ENCODE measurements at places on chromosomes 5 and 9.

DNA sequence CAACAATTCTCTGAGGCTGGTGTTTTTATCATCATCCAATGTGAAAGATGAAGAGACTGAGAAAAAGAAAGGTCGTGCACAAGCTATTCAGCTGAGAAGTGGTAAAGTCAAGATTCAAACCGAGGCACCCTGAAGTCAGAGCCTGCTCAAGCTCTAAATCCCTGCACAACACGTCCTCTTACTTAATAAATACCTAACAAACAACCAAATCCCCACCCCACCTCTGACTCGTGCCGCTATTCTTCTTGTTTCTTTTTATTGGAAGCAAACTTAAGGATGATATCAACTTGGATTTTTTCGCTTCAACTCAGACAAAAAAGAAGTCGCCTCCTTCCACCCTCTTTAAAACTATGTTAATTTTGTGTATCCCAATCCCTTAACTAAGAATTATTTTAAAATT is 140.2 kb downstream of the CEP120 start:
- no peak for DNase-seq

DNA sequence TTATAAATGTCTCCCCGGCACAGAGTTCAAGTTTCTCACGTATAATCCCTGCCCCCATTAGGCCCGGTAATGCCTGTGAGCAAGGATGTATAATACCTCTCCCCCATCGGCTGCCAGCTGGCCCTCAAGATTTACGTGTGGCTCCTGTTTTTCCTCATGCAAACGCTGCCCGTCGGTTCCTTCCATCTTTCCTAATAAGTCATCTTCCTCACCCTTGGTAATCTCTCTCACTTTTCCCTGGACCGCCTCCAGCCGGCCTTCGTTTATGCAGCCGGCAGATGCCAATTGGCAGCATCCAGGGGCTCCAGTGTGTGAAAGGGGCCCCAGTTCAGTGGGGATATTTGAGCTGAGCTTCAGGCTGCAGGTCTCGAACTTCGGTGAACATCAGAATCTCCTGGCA is 86.5 kb upstream of the NEURL1B start:
- DNase-seq: no peak

- DNase-seq: no peak
These were observed 9.7 kb upstream of the SMIM32 start for GRCh38 chr5:136202469-136203205.

- no peak for DNase-seq
These were observed 64.3 kb upstream of the MYO10 start for GRCh38 chr5:17000291-17000939.

DNA sequence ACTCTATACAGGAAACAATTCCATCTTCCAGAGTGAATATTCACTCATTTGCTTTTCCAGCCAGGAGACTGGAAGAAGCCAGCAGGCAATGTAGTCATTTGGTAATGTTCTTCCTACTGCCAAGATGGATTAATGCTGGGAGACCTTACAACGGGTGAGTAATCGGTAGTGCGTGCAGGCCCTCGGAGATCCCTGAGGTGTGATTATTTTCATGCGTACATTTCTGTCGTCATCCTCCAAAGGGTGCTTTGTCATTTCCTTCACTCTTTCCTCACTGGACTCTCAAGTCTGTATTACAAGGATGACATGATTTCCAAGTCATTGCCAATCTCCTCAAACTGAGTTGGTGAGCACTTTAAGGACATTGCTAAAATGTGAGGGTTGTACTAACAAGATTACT is 263.5 kb downstream of the CWC27 start:
- DNase-seq: no peak

- no peak for DNase-seq
These were observed 64.7 kb downstream of the RXRA start for GRCh38 chr9:134390947-134391318.

GRCh38 chr5:61631438-61631941 is 299.4 kb downstream of the ZSWIM6 start:
- no peak for DNase-seq

DNA sequence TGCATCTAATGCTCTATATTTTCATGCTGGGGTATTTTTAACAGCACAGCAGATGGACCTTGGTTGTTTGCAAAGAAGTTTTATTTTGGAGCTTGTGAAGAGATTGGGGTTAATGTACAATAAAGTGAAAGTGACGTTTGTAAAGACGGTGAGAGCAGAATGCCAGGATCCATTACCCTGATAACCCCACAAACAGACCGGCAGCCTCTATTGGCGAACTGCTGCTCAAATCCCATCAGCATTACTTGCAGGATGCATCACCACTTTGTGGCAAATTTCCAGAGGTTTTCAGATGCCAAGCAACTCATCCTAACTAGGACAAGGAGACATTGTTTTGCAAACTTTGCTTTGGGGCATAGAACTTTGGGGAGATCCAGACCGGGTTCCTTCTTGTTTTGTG is 383.3 kb upstream of the ZNF462 start:
- no peak for DNase-seq

GRCh38 chr9:69535911-69536310 is 136.3 kb downstream of the APBA1 start:
- no peak for DNase-seq

DNA sequence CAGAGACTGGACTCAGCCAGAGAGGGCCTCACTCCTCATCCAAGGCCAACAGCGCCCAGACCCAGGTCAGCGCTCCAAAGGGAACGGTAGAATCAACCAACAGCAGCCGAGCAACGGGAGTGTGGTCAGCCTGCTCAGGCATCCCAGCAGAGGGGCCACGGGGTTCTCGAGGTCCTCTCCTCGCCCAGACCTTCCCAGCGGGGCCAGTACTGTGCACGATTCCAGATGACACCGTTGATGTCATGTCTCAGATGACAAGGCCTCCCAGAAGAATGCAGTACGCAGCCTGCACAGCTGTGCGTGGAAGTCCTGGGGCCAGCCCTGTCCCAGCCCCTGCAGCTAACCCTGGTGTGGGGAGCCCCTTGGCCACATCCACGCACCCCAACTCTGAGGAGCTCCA is 141.0 kb upstream of the PPP1R26 start:
- no peak for DNase-seq

- DNase-seq: no peak
These were observed 1689.2 kb upstream of the WWC1 start for GRCh38 chr5:166602271-166602670.

GRCh38 chr5:45037927-45038326 is 229.2 kb downstream of the MRPS30 start:
- no peak for DNase-seq

DNA sequence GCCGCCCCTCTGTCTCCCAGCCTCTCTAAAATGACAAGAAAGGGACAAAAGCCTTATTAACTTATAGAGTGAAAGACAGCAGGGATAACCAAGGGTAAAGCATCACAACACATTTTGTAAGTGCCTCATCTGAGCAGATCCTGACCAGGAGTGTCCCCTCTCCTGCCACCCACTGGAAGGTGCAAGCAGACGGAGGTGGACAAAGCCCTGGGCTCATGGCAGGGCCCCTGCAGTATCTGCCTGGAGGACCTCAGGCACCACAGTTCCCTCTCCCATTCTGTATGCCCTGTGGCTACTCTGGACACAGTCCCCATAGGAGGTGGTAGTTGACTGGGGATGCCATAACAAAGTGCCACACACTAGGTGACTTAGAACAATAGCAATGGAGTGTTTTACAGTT is 319.8 kb downstream of the GADD45G start:
- no peak for DNase-seq

- DNase-seq: no peak
These were observed 88.8 kb upstream of the SPOCK1 start for GRCh38 chr5:137587919-137588318.

DNA sequence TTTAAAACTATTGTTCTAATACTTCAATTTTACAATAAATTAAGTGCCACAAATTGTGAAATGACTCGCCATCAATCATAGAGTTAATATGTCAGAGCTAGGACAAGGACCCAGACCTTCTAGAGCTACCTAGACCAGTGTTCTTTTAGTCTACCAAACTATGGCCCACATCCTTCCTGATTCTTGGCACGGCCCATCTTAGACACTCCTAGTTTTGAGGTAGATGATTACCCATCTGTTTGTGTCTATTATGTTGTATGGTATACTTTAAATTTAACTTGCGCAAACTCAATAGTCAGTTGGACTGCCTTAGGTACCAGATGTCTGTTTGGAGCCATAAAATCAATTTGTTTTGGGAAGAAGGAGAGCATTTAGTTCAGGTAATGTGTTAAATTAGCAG is 17.5 kb downstream of the CDC26 start:
- no peak for DNase-seq

GRCh38 chr9:109887079-109887478 is 107.1 kb downstream of the PALM2AKAP2 start:
- no peak for DNase-seq

- no peak for DNase-seq
These were observed 378.3 kb upstream of the WWC1 start for GRCh38 chr5:167912941-167913665.

DNA sequence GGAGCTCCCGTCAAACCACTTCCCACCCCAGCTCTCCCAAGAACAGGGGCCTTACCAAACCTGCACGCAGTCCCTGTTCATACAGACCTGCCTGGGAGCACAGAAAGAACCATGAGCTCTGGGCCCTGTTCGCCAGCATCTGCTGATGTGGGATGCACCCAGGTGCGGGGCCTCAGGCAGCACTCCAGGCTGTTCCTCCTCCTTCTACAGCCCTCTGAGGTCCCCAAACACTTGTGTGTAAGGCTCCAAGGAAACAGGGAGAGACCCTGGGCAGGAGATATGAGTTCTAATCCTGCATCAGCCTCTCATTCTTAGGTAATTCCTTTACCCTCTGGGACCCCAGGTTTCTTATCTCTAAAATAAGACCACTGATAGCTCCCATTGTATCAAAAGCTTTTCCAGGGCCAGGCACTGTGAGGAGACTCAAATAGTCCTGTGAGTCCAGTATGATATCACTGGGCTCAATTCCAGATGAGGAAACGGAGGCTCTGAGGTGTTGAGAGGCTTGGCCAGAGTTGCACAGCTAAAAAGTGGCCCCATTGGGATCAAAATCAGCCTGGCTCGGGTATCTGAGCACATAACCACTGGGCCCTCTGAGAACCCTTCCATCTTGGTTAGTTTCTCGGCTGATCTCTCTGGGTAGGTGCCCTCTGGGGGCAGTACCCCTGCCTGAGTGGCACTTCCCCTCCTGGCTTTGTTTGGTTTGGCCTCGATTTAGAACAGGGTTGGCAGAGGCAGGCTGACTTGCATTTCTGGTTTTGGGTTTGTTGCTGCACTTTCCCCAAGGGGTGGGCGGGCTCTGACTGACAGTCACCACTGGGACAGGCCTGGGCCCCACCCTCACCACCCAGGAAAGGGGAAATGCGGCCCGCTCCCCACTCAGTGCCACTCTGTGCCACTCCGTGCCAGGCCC is 116.8 kb downstream of the RGS3 start:
- DNase-seq: peak; percentile 23

DNA sequence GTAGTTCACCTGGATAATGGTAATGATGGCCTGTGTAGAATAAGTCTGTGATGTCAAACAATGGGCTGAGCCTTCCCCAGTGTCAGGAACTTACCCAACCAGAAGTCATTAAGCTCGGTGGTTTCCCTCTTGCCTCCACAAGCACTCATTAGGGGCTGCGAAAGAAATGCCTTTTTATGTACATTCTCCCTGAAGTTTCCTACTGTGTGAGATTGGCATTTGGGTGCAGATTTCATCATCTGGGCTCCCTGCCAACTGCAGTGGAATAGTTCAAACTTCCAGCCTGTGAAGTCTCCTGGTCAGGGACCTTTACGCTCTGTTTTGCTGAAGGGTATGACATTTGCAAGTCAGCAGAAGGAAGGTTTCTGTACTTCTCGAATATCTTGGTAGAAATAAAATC is 41.6 kb upstream of the TMEM215 start:
- no peak for DNase-seq

- DNase-seq: no peak
These were observed 104.7 kb upstream of the PRRC1 start for GRCh38 chr5:127412698-127413097.

DNA sequence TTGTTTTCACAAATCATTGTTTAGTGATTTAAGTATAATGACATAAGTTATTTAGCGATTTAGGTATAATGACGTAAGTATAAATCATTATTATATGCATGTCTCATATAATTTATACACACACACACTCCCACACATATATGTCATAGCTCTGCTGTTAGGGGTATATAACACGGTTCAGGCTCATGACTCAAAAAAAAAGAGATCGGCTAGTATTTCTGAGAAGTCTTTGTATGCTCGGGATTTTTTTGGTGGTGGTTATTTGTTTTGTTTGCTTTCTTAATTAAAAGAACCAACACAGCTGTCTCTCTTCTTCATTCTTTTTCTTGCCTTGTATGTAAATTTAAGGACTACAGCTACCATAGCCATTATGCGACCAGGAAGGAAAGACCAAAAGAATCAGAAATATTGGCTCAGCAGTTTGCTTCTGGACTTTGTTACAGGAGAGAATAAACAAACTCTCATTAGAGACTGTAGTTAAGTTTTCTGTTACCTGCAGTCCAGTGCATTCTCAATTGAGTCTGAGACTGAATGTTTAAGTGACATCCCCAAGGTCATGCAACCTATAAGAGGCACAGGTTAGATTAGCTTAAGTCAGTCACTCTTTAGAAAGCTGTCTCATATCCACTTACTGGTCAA is 83.2 kb upstream of the NREP start:
- DNase-seq: no peak

DNA sequence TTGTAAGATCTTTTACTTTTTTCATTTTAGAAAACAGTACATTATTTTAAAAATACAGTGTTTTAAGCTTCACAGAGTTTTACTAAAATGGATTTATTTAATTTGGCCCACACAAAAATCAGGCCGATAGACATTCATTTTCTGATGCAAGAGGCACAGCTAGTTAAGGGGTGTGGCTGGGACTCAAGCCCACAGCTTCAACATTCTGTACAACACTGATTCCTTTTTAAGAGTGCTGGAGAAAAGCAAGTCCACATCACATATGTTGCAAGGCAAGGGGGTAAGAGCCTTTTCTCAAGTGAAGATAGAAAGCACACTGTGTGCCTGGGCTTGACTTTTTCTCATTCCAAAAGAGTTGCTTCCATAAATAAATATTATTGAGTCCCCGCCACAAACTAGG is 195.9 kb downstream of the RFK start:
- DNase-seq: no peak

DNA sequence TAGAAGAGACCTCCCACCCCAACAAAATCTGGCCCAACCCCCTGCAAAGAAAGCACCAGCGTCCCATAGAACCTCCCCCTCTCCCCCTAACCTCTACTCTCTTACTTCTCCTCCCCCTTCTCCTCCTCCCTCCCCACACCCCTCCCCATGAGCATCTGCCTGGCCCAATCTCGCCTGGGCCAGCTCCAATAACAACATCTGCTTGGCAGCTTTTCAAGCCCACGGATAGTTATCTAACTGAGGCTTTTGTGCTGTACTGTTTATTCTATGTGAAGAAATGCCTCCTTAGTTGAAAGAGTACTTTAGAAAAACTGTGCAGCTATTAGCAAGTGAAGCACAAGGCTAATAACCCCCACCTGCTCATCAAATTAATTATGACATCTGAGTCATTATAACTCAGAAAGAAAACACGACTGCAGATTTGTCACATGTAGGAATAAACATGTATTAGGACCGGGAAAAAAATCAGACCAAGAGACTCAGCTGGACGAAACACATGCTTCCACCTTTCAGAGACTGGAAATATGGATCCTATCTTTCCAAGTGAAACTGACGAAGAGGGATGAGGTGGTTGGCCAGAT is 42.8 kb downstream of the NFIB start:
- no peak for DNase-seq
